NCI-H2081 treated with DMSO at 0.1 percent for 48 hours (cell line): ENCODE measurements at places on chromosomes 6 and 20.

- DNase-seq: no peak
These were observed 23.3 kb downstream of the BCAS1 start for GRCh38 chr20:54047048-54047447.

GRCh38 chr6:127971386-127971785 lies 70.5 kb upstream of the THEMIS start:
- no peak for DNase-seq

DNA sequence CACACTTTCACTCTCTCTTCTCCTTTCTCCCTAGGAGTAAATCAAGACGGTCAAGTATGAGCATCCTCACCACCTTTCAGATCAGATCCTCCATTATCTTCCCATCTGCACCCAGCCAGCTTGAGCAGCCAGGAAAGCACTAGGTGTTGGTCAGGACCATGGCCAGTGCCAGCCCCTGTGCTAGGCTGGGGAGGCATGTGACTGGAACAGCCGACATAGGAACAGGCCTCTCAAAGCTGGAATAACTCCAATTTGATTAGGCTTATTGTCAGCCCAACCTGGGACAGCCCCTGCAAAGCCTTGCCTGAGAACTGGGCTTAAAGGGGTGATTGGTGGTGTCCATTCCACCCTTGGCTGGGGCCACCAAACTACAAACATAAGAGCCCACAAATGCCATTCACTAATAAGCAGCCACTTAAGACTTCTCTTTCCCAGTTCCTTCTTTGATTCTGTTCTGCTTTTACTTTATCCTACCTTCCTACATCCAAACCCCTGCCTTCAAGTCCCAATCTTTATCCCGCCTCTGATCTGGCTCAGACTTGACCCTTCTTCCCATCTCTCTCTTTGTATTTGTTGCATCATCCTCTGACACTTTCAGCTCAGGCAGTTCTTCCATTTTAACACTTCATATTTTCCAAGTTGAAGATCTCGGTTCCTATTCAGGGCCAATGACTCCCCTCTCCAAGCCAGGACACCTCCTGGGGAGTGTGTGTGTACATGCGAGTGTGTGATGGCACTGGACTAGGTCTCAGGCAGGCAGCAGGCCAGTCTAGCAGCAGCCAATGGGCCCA lies 4.5 kb upstream of the TREM2 start:
- no peak for DNase-seq

DNA sequence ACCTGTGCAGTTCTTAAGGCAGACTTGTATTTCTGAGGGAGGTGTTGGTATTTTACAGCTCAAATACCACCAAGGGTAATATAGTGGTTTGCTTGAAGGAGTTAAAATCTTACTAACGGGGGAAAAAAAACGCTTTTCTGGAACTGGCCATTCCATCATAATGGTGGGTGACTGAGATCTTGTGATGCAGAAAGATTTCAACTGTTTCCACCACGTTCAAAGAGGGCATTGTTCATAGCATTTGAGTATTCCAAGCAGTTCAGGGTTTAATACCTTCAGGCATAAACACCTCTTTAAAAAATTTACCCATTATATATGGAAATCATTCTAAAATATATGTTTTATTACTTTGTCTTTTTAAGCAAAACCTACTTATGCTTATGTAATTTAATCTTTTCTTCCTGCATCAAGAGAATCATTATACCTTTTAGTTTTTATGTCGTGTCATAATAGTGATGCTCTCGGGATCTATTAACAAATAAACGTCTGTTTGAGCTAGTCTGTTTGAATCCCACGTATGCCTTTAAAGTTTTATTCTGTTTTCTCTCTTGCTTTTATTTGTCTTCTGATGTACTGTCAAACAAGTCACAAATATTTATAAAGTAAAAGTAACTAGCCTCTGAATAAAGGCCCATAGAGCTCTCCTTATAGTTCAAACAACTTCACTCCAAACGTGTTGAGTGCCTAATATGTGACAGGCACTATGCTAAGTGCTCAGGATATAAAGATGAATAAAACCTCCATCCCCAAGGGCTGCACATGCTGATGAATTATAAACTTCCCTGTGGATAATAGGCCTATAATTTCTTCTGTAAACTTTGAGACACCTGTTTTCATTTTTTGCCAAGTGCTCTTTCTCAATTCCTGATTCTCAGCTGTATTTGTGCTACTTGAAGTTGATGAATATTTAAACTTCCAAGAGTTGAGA lies 298.8 kb upstream of the FERMT1 start:
- no peak for DNase-seq

DNA sequence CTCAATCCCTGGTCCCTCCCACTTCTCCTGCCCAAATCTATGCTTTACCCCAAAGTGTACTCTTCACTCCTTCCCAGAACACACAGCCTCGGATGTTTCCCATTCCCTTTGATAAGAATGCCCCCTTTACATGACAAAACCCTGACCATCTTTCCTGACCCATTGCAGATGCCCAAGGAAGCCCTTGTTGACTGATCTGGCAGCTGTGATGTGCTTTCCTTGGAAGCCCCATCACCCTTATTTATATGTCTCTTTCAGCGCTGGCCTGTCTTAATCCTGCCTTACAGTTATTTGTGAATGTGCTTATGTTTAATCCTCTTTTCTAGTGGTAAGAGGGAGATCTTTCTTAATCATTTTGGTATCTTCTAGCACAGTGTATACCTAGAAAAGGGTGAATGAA lies 523.1 kb downstream of the CD83 start:
- no peak for DNase-seq

- DNase-seq: no peak
These were observed 61.2 kb downstream of the SRC start for GRCh38 chr20:37407019-37407566.
